ENCODE measurements at places on chromosomes 6 and 20. TPM values are rescaled to one million over a fixed set of nuclear protein-coding genes. Genes with fewer than 3 reads are reported as not detected.
A peak's percentile ranks its signal among the peaks of the same experiment; 100 is the strongest.

PTGIS gene
- 79.1 TPM for total RNA-seq

SLC17A9 gene
- total RNA-seq, result 6.4 TPM

CGA gene
- total RNA-seq, result not detected

TCF21 gene
- total RNA-seq, result 8.2 TPM

PTPN1 gene
- 20.0 TPM for total RNA-seq

- H3K27ac ChIP-seq, result no peak overlapping the region
- no peaks in the 10 kb centered on the region for H3K4me1 ChIP-seq
- peaks cover 25% of the 10 kb centered on the region for H3K27me3 ChIP-seq
- no peaks in the 10 kb centered on the region for H3K36me3 ChIP-seq
- DNase-seq, result peak; percentile 61
These were observed 10.2 kb downstream of the BNIP5 start for GRCh38 chr6:36326356-36326995.

GRCh38 chr20:16575390-16576140 is 2.3 kb upstream of the KIF16B start:
- no peaks in the 10 kb centered on the region for H3K36me3 ChIP-seq
- DNase-seq, result no peak
- peak overlapping the region; percentile 63 for H3K4me3 ChIP-seq
- H3K27me3 ChIP-seq, result no peaks in the 10 kb centered on the region
- peak overlapping the region; percentile 19 for H3K27ac ChIP-seq
- no peaks in the 10 kb centered on the region for H3K4me1 ChIP-seq

GRCh38 chr6:111590209-111590980 is 15.3 kb downstream of the TRAF3IP2 start:
- H3K27me3 ChIP-seq, result no peaks in the 10 kb centered on the region
- H3K4me3 ChIP-seq, result no peak overlapping the region
- peak overlapping the region; percentile 98 for H3K27ac ChIP-seq

- no peaks in the 10 kb centered on the region for H3K4me1 ChIP-seq
- no peak for DNase-seq
- H3K4me3 ChIP-seq, result no peak overlapping the region
- H3K36me3 ChIP-seq, result no peaks in the 10 kb centered on the region
- no peaks in the 10 kb centered on the region for H3K27me3 ChIP-seq
- H3K27ac ChIP-seq, result no peak overlapping the region
These were observed 805.5 kb upstream of the SLC35B3 start for GRCh38 chr6:9240861-9241260.

DNA sequence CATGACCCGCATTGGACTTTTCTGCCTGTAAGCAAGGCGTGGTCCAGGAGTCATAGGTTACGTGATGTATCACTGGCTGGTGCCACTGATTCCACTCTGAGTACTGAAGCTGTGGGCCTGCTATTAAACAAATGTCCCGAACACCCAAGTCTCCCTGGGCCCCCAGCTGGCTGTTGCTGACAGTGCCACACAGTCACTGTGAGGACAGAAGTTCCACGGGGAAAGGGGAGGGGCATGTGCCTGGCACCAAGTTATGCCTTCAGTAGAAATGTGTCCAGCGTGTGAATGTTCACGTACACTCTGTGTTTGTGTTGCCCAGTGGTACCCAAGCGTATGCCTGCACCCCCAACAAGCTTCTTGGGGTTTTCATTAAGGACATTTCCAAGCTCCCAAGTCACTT is 171.4 kb upstream of the QKI start:
- H3K27me3 ChIP-seq, result no peaks in the 10 kb centered on the region
- no peaks in the 10 kb centered on the region for H3K36me3 ChIP-seq
- no peak for DNase-seq
- no peaks in the 10 kb centered on the region for H3K4me1 ChIP-seq
- no peak overlapping the region for H3K27ac ChIP-seq
- H3K4me3 ChIP-seq, result no peak overlapping the region

DNA sequence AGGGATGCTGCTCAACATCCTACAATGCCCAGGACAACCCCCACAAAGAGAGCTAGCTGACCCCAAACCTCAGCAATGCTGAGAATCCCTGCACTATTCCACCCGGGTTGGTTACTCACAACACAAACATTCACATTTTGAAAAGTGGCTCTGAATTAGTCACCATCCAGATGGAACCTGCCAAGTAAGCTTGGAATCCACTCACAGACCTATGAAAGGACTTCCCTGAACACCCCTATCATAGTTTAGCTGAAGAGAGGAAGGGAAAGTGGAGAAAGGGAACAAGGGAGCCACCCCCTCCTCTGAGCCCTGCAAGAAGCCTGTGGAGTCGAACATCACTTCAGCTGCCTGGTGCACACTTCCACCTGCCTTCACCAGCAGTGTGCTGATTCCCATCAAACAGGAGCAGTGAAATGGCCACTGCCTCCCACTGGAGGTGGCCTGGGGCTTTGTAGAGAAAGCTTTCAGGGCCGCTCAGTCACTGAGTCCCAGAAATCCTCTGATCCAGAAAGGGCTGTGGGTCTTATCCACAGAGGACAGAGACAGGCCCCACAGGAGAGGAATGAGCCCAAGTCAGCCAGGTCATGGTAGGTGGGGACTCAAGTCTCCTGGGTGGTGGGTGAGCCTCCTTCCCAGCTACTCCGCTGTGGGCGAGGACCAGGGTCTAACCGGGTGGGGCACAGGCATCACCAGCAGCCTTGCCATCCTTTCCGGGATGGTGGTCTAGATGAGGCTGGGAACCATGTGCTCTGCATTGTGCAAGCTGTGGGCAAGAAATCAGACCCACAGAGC is 203.7 kb downstream of the SYNDIG1 start:
- no peak overlapping the region for H3K4me3 ChIP-seq
- H3K27ac ChIP-seq, result peak overlapping the region; percentile 94
- H3K4me1 ChIP-seq, result peaks cover 19% of the 10 kb centered on the region
- H3K27me3 ChIP-seq, result no peaks in the 10 kb centered on the region
- H3K36me3 ChIP-seq, result no peaks in the 10 kb centered on the region
- peak; percentile 95 for DNase-seq

GRCh38 chr6:45448417-45449389 is 71.0 kb upstream of the SUPT3H start:
- peaks cover 27% of the 10 kb centered on the region for H3K4me1 ChIP-seq
- H3K27ac ChIP-seq, result no peak overlapping the region
- no peak overlapping the region for H3K4me3 ChIP-seq
- no peaks in the 10 kb centered on the region for H3K27me3 ChIP-seq

- no peak overlapping the region for H3K27ac ChIP-seq
- peaks cover 19% of the 10 kb centered on the region for H3K27me3 ChIP-seq
- peak; percentile 49 for DNase-seq
- H3K4me1 ChIP-seq, result peaks cover 6% of the 10 kb centered on the region
- H3K4me3 ChIP-seq, result no peak overlapping the region
- H3K36me3 ChIP-seq, result no peaks in the 10 kb centered on the region
These were observed 169.3 kb upstream of the ZNF337 start for GRCh38 chr20:25865715-25866656.

GRCh38 chr6:21935142-21935541 is 341.6 kb downstream of the SOX4 start:
- no peaks in the 10 kb centered on the region for H3K27me3 ChIP-seq
- H3K4me3 ChIP-seq, result no peak overlapping the region
- no peak for DNase-seq
- no peak overlapping the region for H3K27ac ChIP-seq

DNA sequence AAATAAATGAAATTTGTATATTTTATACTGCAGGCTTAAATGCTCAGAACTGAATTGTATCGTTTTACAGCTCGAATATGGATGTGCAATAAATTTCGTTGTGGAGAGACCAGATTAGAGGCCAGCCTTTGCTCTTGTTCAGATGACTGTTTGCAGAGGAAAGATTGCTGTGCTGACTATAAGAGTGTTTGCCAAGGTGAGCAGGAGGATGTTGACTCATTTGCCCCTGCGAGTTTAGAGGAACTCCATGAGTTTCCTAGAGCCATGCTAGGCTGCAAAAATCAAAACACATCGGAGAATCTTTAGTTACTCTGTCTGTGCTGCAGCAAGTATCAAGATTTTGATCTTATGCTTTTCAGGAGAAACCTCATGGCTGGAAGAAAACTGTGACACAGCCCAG is 15.4 kb downstream of the ENPP3 start:
- no peak overlapping the region for H3K4me3 ChIP-seq
- peak; percentile 61 for DNase-seq
- H3K36me3 ChIP-seq, result no peaks in the 10 kb centered on the region
- no peaks in the 10 kb centered on the region for H3K4me1 ChIP-seq
- H3K27me3 ChIP-seq, result no peaks in the 10 kb centered on the region

DNA sequence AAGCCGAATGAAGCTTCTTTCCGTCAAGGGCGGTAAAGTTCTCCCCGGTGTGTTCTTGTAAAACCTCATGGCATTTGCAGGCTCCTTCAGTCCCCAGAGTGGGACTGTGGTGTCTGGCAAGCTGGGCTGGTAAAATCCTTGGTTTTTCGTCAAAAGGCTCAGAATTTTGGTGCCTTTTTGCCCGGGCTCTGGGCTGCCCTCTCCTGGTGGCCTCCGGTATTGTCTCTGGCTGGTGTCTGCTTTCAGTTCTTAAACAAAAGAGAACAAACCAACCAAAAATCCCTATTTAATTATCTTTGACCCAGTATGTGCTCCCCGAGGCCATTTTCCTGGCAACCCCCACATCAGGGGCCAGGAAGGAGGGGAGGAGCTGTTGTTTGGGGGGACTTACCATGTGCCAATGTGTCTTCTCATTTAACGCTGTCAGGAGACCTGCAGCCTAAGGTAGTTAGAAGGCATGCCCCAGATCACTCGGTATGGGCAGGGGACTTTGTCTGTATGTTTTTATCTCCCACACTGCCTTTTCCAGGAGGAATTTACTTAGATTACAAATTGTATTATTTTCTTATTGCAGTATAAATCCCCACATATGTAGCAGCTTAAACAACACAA is 11.1 kb downstream of the CDH4 start:
- no peak overlapping the region for H3K4me3 ChIP-seq
- peaks cover 2% of the 10 kb centered on the region for H3K36me3 ChIP-seq
- H3K4me1 ChIP-seq, result no peaks in the 10 kb centered on the region
- H3K27me3 ChIP-seq, result no peaks in the 10 kb centered on the region
- DNase-seq, result no peak
- H3K27ac ChIP-seq, result no peak overlapping the region

GRCh38 chr6:6912817-6913744 is 194.7 kb upstream of the RREB1 start:
- H3K36me3 ChIP-seq, result no peaks in the 10 kb centered on the region
- no peak for DNase-seq
- H3K27me3 ChIP-seq, result no peaks in the 10 kb centered on the region
- peaks cover 2% of the 10 kb centered on the region for H3K4me1 ChIP-seq
- H3K27ac ChIP-seq, result no peak overlapping the region

GRCh38 chr6:6515691-6516607 is 72.6 kb upstream of the LY86 start:
- no peak for DNase-seq
- no peaks in the 10 kb centered on the region for H3K36me3 ChIP-seq
- no peak overlapping the region for H3K4me3 ChIP-seq
- H3K27ac ChIP-seq, result no peak overlapping the region
- no peaks in the 10 kb centered on the region for H3K27me3 ChIP-seq

DNA sequence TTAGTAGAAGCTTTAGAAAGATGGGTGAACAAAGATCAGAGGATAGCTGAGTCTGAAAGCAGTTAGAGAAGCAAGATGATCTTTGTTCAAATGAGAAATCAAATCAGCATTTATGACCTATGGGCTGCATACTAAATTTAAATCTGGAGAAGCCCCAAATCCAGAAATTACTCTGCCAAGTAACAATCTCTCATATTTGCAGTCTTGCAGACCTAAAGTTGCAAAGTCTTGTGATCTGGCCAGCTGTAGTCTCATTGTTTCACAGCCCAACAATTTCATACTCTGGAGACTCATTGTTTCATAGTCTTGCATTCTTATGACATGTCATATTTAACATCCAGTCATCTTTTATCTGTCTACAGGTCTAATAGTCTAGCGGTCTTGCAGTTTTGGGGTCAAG is 364.9 kb upstream of the RSPO3 start:
- no peak overlapping the region for H3K4me3 ChIP-seq
- H3K36me3 ChIP-seq, result no peaks in the 10 kb centered on the region
- H3K4me1 ChIP-seq, result no peaks in the 10 kb centered on the region
- no peak for DNase-seq

- peaks cover 11% of the 10 kb centered on the region for H3K27me3 ChIP-seq
- peak; percentile 68 for DNase-seq
- H3K4me3 ChIP-seq, result peak overlapping the region; percentile 86
- H3K27ac ChIP-seq, result peak overlapping the region; percentile 50
- H3K36me3 ChIP-seq, result no peaks in the 10 kb centered on the region
These were observed 477 bp upstream of the LZTS3 start for GRCh38 chr20:3173610-3174441.

DNA sequence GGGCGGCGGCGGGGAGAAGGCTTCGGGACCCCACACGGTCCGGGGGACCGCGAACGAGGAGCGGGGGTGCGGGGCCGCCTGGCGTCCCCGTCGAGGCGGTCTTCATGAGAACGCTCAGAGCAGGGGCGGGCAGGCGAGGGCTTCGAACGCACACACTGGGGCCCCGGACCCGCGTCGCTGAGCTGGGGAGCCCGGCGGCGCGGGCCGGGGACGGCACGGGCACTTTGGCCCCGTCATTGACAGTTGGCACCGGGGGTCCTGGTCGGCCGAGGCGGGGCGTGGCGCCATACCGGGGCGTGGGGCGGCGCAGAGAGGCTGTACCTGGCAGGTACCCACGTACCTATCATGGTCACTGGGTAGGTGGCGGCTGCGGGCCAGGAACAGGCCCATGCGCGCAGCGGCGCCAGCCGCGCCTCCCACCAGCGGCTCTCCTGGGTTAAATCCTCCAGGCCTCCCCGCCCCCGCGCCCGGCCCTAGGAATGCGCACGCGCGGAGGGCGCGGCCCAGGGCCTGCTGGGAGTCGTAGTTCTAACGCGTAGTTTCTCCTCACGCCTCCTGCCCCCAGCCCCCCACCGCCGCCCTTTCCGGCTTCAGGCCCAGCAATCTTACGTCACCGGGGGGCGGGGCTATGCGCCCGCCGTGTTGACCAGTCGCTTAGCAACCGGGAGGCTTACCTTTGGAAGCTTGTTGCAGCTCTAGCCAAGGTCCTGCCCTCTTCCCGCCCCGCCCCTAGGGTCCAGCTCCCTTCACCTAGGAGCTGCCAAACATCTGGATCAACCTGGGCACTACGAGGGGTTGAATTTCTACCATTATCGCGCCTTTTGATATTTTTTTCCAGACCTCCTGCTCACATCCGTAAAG is at the start of the genes PACRG and PRKN:
Gene PACRG, plus strand, starts transcription at position 653 of the 861 bp plus-strand sequence.
Gene PRKN, minus strand, starts transcription at position 445 of the 861 bp plus-strand sequence.
- no peaks in the 10 kb centered on the region for H3K36me3 ChIP-seq
- H3K27ac ChIP-seq, result peak within 1 kb of the TSS; percentile 62
- DNase-seq, result peak; percentile 96

DNA sequence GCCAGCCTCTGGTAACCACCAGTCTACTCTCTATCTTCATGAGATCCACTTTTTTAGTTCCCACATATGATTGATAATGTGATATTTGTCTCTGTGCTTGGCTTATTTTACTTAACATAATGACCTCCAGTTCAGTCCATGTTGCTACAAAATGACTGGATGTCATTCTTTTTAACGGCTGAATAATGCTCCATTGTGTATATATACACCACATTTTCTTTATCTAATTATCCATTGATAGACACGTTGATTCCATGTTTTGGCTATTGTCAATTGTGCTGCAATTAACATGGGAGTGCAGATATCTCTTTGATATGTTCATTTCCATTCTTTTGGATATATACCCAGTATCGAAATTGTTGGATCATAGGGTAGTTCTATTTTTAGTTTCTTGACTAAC is 89.3 kb downstream of the ATRN start:
- no peak overlapping the region for H3K4me3 ChIP-seq
- DNase-seq, result no peak
- H3K36me3 ChIP-seq, result peaks cover 1% of the 10 kb centered on the region
- H3K27me3 ChIP-seq, result no peaks in the 10 kb centered on the region
- no peaks in the 10 kb centered on the region for H3K4me1 ChIP-seq

GRCh38 chr6:85455471-85456026 is 5.7 kb downstream of the NT5E start:
- DNase-seq, result no peak
- peaks cover 34% of the 10 kb centered on the region for H3K4me1 ChIP-seq
- H3K36me3 ChIP-seq, result no peaks in the 10 kb centered on the region
- H3K4me3 ChIP-seq, result no peak overlapping the region
- H3K27me3 ChIP-seq, result no peaks in the 10 kb centered on the region
- no peak overlapping the region for H3K27ac ChIP-seq

All from fibroblast of lung (primary cell).